ENCODE measurements at places on chromosomes 6 and 20. TPM values are rescaled to one million over a fixed set of nuclear protein-coding genes. Genes with fewer than 3 reads are reported as not detected.

GRCh38 chr6:68726337-68726736 lies 91.3 kb downstream of the ADGRB3 start:
- no peak for DNase-seq

Gene SLC22A1
- not detected for polyA plus RNA-seq

- DNase-seq: no peak
Observed at GRCh38 chr6:152993847-152994246, 8.7 kb downstream of the MTRF1L start.

- no peak for DNase-seq
Observed at GRCh38 chr20:9981829-9982228, 53.0 kb upstream of the ANKEF1 start.

- no peak for DNase-seq
Observed at GRCh38 chr6:169022079-169022478, 231.6 kb downstream of the THBS2 start.

Gene PRSS35
- polyA plus RNA-seq: 99.3 TPM

Gene OR2H1
- polyA plus RNA-seq: not detected

DNA sequence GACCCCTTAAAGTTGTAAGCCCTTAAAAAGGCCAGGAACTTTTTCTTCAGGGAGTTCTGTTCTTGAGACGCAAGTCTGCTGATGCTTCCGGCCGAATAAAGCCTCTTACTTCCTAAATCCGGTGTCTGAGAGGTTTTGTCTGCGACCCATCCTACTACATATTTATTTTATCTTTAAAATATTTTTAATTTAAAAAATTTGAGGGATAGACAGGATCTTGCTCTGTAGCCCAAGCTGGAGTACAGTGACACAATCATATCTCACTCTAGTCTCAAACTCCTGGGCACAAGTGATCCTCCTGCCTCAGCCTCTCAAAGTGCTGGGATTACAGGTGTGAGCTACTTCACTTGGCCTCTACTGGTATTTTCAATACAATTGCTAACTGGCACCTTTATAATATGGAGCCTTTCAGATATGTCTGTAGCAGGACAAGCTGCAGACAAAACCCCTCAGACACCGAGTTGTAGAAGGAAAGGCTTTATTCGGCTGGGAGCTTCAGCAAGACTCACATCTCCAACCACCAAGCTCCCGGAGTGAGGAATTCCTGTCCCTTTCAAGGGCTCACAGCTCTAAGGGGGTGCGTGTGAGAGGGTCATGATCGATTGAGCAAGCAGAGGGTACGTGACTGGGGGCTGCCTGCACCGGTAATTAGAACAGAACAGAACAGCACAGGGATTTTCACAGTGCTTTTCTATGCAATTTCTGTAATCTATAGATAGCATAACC lies 41.0 kb downstream of the GPX5 start:
- DNase-seq: no peak

DNA sequence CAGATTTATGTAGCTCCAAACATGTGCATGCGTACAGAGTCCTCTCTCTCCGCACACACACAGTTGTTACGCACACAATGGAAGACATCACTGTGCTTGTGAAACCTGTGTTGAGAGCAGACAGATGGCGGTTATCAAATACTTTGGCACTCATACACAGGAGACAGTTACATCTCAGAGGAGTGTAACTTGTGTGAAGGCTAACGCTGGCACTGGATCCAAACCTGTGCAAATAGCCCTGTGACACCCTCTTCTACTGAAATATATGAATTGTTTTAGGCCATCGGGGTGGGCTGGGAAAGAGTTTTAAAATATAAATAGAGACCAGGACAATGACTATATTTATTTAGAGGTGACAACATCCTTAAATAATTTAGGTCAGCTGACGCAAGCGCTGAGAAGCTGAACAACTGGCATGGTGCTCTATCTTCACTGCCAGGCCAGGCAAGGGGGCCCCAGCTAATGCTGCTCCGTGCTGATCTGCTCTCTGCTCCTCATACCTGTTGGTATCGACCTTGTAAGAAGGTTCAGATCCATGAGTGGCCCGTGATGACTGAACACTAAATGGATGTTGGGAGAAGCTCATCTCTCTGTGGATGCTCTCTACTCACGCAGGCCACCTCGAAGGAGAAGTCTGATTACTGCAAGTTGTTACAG lies 69.4 kb downstream of the FOXC1 start:
- peak; percentile 64 for DNase-seq

Gene DEFB132
- polyA plus RNA-seq: not detected

Gene ANKRD66
- not detected for polyA plus RNA-seq

Gene ZDHHC14
- polyA plus RNA-seq: 6.9 TPM

Gene MUC22
- not detected for polyA plus RNA-seq

DNA sequence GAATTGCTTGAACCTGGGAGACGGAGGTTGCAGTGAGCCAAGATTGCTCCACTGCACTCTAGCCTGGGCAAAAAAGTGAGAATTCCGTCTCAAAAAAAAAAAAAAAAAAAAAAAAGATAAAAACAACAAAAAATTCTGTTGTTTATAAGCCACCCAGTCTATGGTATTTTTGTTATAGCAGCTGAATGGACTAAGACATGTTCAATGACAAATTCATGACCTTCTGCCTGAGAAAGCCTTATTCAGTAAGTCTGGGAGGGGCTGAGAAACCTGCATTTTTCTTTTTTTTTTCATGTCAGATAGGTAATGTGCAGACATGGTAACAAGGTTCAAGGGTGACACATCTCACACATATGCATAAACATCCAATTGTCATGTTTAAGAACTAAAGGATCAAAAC lies 40.4 kb upstream of the TRAF3IP2 start:
- DNase-seq: no peak

Gene TSBP1
- not detected for polyA plus RNA-seq

Gene PPP1R18
- polyA plus RNA-seq: 13.0 TPM

GRCh38 chr20:41436679-41437078 lies 70.1 kb upstream of the EMILIN3 start:
- DNase-seq: peak; percentile 78

Data from cardiac muscle cell (in vitro differentiated cells and primary cell).